GM23248 (cell line): ENCODE measurements at places on chromosomes 11 and 22. TPM values are rescaled to one million over a fixed set of nuclear protein-coding genes. Genes with fewer than 3 reads are reported as not detected.

RSF1 gene
- 39.0 and 41.9 TPM in 2 replicates for total RNA-seq

DNA sequence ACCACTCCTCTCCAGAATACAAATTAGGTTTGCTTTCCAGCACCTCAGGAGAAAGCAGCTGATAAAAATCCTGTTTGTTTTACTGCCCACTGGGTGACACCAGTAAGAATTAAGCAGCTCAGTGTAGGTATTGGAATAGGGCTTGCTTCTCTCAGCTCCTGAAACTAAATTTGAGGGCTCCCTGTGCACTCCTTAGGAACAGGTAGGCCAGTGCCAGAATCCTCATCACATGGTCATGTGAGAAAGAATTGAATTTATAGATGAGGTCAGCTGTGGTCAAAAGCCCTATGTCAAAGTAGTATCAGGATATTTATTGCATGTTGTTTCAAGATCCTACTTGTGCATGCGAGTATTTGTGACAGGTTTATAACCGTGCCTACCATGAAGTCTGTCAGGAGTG is 1.0 kb downstream of the PRSS23 start:
- DNase-seq = no peak

DNA sequence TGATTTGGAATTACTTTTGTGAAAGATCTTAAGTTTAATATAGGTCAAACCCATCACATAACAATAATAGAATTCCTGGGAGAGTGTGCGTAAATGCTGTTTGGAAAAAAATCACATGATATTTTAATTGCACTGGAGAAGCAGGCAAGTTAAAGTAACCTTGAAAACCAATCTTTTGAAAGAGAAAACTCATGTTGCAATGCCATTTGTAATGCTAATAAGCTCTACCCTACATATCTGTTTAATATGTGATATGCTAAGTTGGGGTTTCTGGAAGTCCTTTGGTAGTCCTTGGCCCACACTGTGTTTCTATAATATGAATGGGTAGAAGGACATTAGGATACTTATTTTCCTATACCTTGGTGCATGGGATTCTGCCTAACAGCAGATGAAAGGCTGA is 370.4 kb downstream of the DDX10 start:
- DNase-seq = no peak

DNA sequence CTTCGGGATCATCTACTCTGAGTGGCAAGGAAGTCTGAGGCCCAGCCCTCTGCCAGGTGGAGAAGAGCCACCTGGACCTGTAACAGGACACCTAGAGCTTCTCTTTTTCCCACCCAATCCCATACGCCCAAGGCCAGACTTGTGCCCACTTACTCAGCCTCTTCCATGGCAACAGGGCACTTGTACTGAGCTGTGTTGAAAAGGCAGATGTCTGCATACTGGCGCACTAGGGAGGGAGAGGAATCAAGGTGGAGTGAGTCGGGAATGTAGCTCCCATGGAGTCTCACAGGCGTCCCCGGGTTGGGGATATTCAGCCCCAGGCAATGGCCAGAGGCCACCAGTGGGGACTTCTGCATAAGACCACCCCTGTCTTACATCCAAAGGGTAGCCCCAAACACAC is 36.1 kb downstream of the TPBGL start:
- DNase-seq = no peak

GRCh38 chr11:86930957-86931547 is 24.1 kb downstream of the FZD4 start:
- DNase-seq = no peak

SULT4A1 gene
- total RNA-seq = not detected in 2 replicates

- DNase-seq = no peak
These were observed 690 bp upstream of the UVRAG start for GRCh38 chr11:75814363-75814676.

GRCh38 chr22:22171357-22172218 is 73.0 kb upstream of the VPREB1 start:
- DNase-seq = peak; percentile 21

- DNase-seq = no peak
These were observed 13.2 kb downstream of the PHLDB1 start for GRCh38 chr11:118620529-118621070.

GRCh38 chr11:130164221-130164570 is 4.6 kb downstream of the ST14 start:
- DNase-seq = no peak

OR52B4 gene
- not detected in 2 replicates for total RNA-seq
